ENCODE measurements at places on chromosomes 13 and 19. TPM values are rescaled to one million over a fixed set of nuclear protein-coding genes. Genes with fewer than 3 reads are reported as not detected.

GRCh38 chr13:78431328-78431727 lies 172.0 kb downstream of the POU4F1 start:
- DNase-seq: no peak

GRCh38 chr13:33639626-33640080 lies 178.3 kb upstream of the RFC3 start:
- DNase-seq: no peak

GRCh38 chr19:8884416-8884815 lies 52.2 kb downstream of the MBD3L1 start:
- DNase-seq: no peak

DNA sequence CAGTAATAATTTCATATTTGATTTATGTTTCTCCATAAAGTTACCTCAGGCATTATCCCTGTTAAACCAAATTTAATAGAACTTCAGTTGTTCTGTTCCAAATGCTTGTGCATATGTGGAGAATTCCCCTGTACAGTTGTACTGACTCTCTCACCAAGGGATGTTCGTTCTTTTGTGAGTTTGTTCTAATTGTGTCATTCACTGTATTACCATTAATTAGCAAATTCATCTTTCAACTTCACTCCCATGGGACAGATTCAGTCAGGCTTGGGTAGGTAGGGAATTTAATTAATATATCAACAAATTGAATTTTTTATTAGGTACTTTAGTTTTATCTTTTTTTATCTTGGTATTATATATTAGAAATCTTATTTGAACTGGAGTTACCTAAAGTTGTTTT lies 265.4 kb downstream of the DCT start:
- no peak for DNase-seq

DNA sequence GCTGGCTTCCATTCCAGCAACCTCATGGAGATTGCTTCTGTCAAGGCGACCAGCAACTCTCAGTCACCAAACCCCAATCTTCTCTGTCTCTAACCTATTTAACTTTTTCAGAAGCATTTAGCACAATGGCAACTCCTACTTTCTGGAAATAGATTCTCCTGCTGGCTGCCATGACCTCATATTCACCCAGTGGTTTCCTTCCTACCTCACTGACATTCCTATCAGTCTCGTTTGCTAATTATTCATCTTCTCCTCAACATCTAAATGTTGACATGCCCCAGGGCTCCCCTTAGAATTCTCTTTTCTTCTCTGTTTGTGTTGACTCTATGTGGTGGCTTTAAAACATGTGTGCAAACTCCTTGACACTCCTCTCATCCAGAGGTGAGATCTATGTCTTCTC lies 106.7 kb downstream of the OLFM4 start:
- DNase-seq: no peak

- DNase-seq: peak; percentile 80
These were observed 63.6 kb downstream of the RASA3 start for GRCh38 chr13:114068656-114069318.

- DNase-seq: no peak
These were observed 15.2 kb downstream of the RCN3 start for GRCh38 chr19:49543032-49543431.

DNA sequence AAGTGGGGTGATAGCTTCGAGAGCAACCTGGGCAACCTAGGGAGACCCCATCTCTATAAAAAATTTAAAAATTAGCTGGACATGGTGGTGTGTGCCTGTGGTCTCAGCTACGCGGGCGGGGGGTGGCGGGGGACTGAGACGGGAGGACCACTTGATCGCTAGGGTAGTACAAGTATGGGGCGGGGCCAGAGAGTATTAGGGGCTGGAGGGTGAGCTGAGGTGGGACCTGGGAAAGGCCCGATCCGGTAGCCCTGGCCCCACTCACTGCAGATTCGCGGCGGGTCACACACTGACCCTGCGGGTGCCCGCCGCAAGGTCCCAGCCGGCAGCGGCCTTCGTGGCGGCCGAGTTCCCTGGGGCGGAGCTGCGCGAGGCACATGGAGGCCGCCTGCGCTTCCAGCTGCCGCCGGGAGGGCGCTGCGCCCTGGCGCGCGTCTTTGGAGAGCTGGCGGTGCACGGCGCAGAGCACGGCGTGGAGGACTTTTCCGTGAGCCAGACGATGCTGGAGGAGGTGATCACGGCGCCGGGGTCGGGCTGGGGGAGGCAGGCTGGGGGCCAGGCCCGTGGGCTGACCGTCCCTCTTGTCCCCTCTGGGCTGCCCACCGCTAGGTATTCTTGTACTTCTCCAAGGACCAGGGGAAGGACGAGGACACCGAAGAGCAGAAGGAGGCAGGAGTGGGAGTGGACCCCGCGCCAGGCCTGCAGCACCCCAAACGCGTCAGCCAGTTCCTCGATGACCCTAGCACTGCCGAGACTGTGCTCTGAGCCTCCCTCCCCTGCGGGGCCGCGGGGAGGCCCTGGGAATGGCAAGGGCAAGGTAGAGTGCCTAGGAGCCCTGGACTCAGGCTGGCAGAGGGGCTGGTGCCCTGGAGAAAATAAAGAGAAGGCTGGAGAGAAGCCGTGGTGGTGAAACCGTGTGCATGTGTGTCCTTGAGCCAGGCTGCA lies 2.0 kb upstream of the ARHGAP45 start:
- no peak for DNase-seq

DNA sequence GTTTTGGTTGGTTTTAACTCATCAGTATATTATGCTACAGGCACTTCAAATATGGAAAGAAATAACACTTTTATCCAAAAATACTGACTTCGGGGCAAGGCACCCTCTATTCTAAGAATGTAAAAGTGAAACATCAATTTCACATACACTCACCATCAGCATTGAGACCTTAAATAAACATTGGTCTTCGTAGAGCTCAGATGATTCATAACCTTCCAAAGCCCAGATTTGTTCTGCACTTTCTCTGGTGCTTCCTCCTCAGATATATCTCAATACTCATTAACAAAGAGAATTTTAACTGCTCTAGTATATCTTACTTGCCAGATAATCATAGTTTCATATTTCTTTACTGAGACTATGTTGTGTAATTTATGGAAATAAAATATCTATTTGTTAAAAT lies 794.3 kb downstream of the LIG4 start:
- no peak for DNase-seq

- no peak for DNase-seq
These were observed 3.1 kb upstream of the TNFSF13B start for GRCh38 chr13:108266321-108266990.

DNA sequence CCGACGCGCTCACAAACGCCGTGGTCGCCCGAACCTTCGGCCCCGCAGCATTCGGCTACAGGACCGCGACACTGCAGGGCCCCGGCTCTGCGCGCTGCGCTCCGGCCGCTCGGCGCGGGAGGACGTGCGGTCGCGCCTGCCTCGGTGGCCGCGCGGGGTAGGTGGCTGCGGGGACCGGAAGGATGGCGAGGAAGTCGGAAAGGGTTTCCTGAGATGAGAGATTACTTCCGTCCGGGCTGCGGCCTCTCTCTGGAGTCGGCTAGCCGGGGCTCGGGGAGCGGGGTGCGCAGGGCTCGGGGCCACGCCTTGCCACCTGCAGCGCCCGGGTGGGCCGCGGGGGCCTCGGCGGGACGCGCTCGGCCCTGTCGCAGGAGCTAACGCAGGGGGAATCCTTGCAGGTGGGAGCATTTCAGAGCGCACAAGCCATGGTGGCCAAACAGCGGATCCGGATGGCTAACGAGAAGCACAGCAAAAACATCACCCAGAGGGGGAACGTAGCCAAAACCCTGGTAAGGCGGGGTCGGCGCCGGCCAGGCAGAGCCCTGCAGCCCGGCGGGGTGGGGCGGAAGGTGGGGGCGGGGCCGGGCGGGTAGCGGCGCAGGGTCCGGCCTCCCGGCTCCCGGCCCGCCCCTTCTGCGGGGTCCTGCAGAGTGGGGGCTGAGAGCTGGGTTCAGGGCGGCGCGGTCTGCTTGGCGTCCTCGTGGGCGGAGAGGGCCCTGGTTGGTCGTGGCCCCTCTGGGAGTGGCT lies at the start of gene SERP2:
TSS of gene SERP2 (plus strand) at position 224 of the 747 bp plus-strand sequence. CDS start at position 426, 202 bp downstream.
- peak; percentile 76 for DNase-seq

DNA sequence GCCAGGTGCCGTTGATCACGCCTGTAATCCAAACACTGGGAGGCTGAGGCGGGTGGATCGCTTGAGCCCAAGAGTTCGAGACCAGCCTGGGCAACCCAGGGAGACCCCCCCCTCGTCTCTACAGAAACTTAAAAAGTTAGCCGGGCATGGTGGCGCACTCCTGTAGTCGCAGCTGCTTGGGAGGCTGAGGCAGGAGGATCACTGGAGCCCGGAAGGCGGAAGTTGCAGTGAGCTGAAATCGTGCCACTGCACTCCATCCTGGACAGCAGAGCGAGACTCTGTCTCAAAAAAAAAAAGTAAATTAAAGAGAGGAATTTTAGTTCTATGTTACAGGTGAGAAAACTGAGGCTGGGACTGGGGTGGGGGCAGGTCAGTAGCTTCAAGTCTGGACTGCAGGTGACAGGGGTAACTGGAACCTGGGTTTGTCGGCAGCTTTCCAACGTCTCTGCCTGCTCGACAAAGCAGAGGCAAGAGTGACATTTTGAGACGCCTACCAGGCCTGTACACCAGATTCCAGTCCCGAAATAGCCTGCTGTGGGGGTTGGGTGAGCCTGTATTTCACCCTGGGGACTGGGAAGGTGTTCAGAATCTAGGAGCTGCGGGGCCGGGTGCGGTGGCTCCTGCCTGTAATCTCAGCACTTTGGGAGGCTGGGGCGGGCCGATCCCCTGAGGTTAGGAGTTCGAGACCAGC lies 1.2 kb downstream of the SELENOW start:
- peak; percentile 90 for DNase-seq

DNA sequence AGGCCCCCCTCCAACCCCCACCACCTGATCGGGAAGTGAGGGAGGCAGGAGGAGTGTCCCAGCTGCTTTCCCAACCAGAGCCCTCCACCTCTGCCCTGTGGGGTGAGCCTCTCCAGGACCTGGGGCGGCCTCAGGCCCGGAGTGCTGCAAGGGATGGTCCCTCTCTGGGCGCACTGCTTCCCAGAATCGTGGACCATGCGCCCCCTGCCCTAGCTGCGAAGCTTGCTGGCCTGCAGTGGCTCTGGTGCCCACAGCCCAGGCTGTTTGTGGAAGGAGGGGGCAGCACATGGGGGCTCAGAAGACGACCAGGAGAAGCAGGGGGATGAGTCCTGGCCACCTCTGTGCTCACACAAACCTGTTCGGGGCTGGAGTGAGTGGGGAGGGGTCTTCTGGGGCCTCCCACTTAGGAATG lies 33.6 kb downstream of the CEBPG start:
- DNase-seq: no peak

- DNase-seq: no peak
These were observed 69.8 kb downstream of the KCTD12 start for GRCh38 chr13:76816394-76816793.

The F10 gene
- 7.6 TPM for total RNA-seq

The WDR87 gene
- not detected for total RNA-seq

The EBI3 gene
- total RNA-seq: 2.1 TPM

The GGN gene
- not detected for total RNA-seq

The CPB2 gene
- total RNA-seq: not detected

Data from sigmoid colon (tissue), 7 donors.